Stimulated activated naive B cell treated with anti-CD40 and anti-IgM and Interleukin-4, amounts not matched to agents 10 μg/mL and 1 μg/mL and 100 μg/mL, for 72 hours (primary cell): ENCODE measurements at places on chromosomes 5 and 9.

GRCh38 chr5:144697847-144698262 is 527.2 kb downstream of the KCTD16 start:
- no peak for DNase-seq

GRCh38 chr5:61617039-61617438 is 285.0 kb downstream of the ZSWIM6 start:
- no peak for DNase-seq

DNA sequence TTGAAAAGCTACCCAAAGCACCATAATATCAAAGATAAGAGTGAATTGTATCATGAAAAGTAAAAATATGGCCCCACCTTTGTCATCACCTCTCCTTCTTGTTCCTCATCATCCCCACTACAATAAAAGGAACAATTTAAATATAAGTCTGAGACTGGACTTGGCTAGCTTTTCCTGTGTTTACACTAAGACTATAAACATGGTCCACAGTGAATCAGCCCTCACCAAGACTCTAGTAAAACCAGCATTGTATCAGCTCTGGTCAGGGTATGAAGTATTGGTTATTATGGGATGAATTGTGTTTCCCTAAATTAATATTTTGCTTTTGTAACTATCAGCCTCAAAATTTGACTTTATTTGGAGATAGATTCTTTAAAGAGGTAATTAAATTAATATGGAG is 105.4 kb downstream of the SLC25A46 start:
- DNase-seq, result no peak

- no peak for DNase-seq
Measured at GRCh38 chr5:151079838-151080612, 809 bp downstream of the TNIP1 start.

DNA sequence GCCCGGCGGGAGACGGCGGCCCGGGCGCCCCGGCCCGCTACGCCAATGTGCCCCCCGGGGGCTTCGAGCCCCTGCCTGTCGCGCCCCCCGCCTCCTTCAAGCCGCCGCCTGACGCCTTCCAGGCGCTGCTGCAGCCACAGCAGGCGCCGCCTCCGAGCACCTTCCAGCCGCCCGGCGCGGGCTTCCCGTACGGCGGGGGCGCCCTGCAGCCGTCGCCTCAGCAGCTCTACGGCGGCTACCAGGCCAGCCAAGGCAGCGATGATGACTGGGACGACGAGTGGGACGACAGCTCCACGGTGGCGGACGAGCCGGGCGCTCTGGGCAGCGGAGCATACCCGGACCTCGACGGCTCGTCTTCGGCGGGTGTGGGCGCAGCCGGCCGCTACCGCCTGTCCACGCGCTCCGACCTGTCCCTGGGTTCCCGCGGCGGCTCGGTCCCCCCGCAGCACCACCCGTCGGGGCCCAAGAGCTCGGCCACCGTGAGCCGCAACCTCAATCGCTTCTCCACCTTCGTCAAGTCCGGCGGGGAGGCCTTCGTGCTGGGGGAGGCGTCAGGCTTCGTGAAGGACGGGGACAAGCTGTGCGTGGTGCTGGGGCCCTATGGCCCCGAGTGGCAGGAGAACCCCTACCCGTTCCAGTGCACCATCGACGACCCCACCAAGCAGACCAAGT is 723 bp downstream of the SNX18 start:
- DNase-seq, result peak; percentile 52
